ENCODE measurements at places on chromosomes 7 and 10.
A peak's percentile ranks its signal among the peaks of the same experiment; 100 is the strongest.

DNA sequence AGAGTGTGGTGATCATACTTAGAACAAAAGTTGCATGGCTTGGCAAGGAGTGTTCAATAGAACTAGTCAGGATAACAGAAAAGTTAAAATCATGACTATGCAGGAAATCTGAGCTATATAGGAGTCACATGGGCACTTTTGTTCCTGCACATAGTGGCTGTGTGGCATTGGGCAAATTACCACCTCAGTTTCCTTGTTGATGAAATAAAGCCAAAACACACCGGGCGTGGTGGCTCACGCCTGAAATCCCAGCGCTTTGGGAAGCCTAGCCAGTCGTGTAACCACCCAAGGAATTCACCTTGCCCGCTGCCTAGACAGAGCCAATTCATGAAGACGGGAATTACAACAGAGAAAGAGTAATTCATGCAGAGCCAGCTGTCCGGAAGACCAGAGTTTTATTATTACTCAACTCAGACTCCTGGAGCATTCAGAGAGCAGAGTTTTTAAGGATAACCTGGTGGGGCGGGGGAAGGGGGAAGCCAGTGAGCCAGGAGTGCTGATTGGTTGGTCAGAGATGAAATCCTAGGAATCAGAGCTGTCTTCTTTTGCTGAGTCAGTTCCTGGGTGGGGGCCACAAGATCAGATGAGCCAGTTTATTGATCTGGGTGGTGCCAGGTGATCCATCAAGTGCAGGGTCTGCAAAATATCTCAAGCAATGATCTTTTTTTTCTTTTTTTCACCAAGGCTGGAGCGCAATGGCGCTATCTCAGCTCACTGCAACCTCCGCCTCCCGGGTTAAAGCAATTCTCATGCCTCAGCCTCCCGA, 6.4 kb upstream of the MKRN1 start:
- peak; percentile 9 for DNase-seq

GRCh38 chr7:103130901-103131624, 17.8 kb downstream of the NAPEPLD start:
- DNase-seq = no peak

DNA sequence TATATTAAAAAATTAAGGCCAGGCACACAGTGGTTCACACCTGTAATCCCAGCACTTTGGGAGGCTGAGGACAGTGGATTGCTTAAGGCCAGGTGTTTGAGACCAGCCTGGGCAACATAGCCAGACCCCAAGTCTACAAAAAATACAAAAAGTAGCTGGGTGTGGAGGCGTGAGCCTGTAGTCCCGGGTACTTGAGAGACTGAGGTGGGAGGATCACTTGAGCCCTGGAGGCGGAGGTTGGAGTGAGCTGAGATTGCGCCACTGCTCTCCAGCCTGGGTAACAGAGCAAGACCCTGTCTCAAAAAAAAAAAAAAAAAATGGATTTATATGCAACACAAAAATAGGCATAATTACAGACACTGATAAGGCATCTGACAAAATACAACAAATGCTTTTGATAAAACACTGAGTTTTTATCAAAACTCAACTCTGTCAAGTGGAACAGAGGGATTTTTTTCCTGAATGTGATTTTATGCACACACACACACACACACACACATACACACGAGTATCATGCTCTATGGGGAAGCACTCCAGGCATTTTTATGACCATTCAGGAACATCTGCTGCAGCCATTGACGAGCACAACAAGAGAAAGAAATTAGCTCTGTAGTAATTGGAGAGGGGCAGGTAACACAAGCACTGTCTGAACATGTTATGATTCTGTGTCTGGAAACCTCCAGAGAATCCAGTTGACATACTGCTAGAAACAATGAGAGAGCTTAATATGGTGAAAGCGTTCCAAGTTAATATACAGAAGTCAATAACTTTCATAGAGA, 193.1 kb downstream of the WDR37 start:
- no peak for DNase-seq

- peak; percentile 99 for DNase-seq
Observed at GRCh38 chr7:74656837-74657691, 454 bp upstream of the GTF2I start.

GRCh38 chr10:29322918-29323317, 34.0 kb downstream of the LYZL1 start:
- no peak for DNase-seq

All from activated CD4-positive, alpha-beta T cell treated with anti-CD3 and anti-CD28 coated beads, Interleukin-2, Interleukin-4, amounts not matched to agents 100 ng/mL and 50 ng/mL, durations not matched to agents 16 hours and 8 hours (primary cell).